ENCODE measurements at places on chromosomes 11 and 22.

- no peak for DNase-seq
Observed at GRCh38 chr11:65499713-65500386, 1.0 kb downstream of the MALAT1 start.

DNA sequence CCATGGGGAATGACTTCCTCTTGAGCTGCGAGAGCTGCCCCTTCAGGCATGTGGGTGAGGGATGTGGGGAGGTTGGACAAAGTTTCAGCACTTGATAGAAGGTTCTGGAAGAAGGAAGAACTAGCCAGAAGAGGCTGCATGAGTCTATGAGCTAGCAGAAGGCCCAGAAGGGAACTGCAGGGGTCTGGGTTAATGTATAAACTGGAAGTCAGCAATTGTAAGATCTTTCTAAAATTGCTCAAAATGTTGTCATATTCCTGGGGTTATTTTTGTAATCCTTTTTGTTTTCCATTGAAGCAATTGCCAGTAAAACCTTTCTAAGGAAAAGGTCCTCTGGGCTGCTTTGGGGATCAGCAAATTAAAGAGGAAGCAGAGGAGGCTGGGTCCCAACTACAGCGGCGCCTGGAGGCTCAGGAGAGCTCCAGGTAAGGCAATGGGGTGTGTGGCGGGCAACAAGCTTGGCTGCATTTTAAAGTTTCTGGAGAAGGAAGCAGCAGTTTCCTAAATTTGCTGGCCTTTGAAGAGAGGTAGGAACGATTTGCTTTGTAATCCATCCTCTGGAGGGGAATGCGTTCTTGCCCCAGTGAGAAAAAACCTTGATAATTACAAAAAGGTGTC, 29.2 kb downstream of the ADAMTS15 start:
- no peak for DNase-seq

DNA sequence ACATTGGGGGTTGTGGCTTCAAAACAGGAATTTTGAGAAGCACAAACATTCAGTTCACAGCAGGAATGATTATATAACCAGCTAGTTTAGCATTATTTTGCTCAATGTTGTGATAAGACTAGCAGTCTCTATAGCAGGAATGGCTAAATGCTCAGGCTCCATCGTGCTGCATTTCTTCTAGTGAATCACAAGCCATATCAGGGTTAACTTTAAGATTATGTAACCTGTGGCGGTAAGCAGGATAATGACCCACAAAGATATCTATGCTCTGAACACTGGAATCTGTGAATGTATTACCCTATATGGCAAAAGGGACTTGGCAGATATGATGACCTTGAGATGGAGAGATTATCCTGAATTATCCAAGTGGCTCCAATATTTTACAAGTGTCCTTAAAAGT, 14.8 kb downstream of the FSHB start:
- DNase-seq = no peak

GRCh38 chr22:24190596-24191208, 9.4 kb downstream of the SUSD2 start:
- no peak for DNase-seq

DNA sequence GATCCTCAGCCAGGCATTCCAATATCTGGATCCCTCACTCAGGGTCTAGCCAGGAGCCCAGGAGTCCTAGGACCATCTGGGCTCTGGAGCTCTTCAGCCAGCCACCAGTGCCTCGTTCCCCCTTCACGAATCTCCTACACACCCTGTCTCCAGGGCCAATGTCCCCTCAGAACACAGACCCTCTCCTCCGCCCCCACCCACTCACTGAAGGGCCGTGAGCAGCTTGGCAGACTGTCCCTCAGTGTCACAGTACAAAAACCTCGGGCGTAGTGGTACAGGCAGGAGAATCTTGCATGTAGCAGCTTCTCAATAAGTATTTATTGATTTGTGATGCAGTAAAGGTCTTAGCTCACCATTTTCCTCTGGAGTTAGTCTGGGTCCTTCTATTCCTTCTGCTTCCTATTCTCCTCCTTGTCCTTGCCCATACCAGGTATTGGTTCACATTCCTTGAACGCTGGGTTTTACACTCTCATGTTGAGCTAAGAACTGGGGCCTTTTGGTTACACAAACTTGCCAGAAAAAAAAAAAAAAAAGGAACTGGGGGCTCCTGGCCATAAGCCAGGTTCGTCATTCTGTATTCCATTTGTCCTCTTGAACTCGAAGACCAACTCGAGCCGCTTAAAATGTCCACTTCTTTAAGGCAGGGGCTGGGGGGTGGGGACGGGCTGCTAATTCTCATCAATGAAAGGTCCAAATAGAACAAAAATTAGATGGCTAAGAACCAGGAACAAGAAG, 2.3 kb downstream of the CXCR5 start:
- no peak for DNase-seq

DNA sequence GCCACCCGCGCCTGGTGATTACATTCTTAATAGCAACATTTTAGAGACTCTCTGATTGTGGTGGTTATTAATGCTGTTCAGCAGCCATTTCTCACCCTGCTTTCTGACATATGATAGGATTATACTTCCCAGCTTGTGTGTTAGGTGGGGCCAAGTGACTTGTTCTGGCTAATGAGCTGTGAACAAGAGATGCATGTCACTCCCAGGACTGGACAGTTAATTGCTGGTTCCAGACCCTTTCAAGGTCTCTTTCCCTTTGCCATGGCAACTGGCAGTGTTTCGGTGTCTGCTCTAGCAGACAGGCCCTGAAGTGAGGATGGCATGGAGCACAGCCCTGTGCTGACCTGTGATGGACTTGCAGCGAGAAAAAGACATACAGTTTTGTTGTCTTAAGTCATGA, 8.9 kb upstream of the PTPRJ start:
- no peak for DNase-seq

GRCh38 chr11:12042215-12042676, 33.8 kb upstream of the DKK3 start:
- no peak for DNase-seq

DNA sequence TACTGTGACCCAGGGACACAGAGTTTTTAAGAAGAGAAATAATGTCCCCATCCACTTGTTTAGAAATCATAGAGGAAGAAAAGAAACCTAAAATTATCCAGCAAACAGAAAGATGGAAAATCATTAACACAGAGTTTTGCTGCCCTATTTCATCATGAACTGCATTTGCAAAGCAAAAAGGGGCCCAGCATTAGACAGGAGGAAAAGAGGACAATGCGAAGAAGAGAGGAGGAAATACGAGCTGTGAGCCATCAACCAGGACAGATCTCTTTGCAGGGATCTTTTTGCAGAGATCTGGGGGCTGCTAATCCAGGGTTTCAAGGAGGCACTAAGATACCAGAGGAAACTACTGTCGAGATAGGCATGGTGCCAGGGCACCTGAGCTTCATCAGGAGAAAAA, 14.4 kb upstream of the NCAM1 start:
- no peak for DNase-seq
